ENCODE measurements at places on chromosomes 3 and 15.

- no peak for ATAC-seq
- no peaks in the 10 kb centered on the region for H3K36me3 ChIP-seq
- H3K27ac ChIP-seq, result no peak overlapping the region
- no peak overlapping the region for H3K4me3 ChIP-seq
- peaks cover 65% of the 10 kb centered on the region for H3K27me3 ChIP-seq
These were observed 3.1 kb downstream of the ATP2B2 start for GRCh38 chr3:10502185-10502880.

DNA sequence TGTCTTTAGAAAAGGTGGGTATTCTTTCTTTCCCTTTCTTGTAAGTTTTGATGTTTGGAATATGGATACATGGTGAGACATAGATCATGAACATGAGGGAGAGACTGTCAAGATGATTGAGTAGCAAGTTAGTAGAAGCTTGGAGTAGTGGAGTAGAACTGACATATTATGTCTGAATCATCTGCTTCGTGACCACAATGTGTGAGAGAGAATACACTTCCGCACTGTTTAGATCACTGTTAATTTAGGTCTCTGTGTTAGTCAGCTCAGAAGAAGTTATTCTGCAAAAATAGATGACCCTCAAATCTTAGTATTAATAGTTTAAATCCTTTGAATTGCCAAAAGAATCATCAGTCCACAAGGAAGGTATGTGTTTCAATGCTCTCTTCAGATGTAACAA is 151.0 kb downstream of the OXSM start:
- no peak overlapping the region for H3K4me3 ChIP-seq
- no peaks in the 10 kb centered on the region for H3K36me3 ChIP-seq
- H3K27me3 ChIP-seq, result no peaks in the 10 kb centered on the region

DNA sequence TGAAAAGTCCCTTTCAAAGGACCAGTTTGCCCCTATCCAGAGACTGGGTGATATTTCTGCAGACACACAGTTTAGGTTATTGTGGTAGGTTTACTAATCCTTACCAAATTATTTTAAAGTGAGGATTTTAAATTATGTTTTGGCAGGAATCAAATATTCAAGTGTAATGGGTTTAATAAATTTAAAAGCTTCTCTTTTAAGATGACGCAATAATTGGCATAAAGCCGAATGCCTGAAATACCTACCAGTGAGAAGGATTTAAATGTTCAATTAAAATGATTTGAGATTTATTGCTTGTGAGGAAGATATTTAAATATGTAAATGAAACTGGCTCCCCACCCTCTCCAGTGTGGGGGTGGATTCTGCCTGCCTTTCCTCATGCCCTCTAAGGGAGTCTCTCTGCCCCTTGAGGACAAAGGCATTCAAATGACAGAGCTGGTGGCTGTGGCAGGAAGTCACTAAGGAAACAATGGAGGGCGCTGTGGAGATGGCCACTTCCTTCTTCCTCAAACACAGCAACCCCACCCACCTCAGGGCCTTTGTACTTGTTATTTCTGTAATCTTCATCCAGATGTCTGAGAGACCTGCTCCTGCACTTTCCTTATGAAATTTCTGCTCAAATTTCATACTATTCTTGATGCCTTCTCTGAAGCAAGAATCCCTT is 131.7 kb downstream of the TNIK start:
- H3K27ac ChIP-seq, result peak overlapping the region; percentile 22
- H3K4me3 ChIP-seq, result no peak overlapping the region
- H3K36me3 ChIP-seq, result no peaks in the 10 kb centered on the region
- peaks cover 6% of the 10 kb centered on the region for H3K4me1 ChIP-seq
- no peaks in the 10 kb centered on the region for H3K27me3 ChIP-seq

GRCh38 chr3:113211330-113212149 is at the start of gene BOC:
TSS of gene BOC (plus strand) at chr3:113211557. CDS start at chr3:113249803, 38,246 bp downstream.
- H3K4me3 ChIP-seq, result peak within 1 kb of the TSS; percentile 92
- peaks cover 5% of the 10 kb centered on the region for H3K36me3 ChIP-seq
- H3K27me3 ChIP-seq, result no peaks in the 10 kb centered on the region
- H3K27ac ChIP-seq, result peak within 1 kb of the TSS; percentile 88

DNA sequence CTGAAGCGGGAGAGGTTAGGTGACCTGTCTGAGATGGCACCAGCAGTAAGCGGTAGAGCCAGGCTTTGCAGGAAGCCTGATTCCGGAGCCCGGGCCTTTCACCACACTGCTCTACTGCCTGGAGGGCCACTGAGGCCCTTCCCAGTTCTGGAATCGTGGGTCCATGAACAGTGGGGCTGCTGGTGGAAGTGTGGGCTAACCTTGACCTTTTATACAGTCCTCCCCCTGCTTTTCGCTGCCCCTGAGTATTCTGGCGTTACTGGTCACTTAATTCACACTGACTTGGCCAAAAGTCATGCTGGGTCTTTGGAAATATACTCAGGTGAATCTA is 2.6 kb upstream of the ABTB1 start:
- peaks cover 7% of the 10 kb centered on the region for H3K36me3 ChIP-seq
- peaks cover 13% of the 10 kb centered on the region for H3K4me1 ChIP-seq
- ATAC-seq, result no peak
- H3K27me3 ChIP-seq, result no peaks in the 10 kb centered on the region

DNA sequence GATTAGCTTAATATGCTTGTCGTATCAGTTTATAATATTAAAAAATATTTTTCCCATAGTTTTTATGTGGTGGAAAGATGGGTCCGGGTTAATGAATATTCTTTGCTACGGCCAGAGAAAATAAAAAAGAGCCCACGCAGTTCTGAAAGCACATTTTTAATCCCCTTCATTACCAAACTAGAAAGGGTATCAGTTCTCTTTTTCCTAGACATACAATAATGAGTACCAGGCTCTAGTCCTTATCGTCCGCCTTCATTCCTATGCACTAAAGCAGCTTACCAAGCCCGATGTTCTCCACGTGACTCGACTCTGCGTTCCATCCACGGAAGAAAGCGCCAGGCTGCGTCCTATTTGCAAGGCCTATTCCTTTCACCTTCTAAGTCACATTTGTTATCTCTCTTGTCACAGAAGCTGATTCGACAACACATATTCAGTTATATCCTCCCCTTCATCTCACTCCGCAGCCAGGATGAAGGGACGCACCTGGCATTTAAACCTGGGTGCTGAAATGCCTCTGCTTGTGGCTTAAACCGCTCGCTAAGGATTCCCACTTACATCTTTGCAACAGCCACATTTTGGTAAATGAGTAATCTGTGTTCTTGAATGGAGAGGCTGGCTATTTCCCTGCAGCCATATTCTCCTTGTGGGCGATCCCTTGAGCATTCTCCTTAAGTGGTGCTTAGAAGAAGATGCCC is 257.0 kb downstream of the CD47 start:
- no peak for ATAC-seq
- no peaks in the 10 kb centered on the region for H3K36me3 ChIP-seq
- H3K27ac ChIP-seq, result no peak overlapping the region
- H3K27me3 ChIP-seq, result no peaks in the 10 kb centered on the region

DNA sequence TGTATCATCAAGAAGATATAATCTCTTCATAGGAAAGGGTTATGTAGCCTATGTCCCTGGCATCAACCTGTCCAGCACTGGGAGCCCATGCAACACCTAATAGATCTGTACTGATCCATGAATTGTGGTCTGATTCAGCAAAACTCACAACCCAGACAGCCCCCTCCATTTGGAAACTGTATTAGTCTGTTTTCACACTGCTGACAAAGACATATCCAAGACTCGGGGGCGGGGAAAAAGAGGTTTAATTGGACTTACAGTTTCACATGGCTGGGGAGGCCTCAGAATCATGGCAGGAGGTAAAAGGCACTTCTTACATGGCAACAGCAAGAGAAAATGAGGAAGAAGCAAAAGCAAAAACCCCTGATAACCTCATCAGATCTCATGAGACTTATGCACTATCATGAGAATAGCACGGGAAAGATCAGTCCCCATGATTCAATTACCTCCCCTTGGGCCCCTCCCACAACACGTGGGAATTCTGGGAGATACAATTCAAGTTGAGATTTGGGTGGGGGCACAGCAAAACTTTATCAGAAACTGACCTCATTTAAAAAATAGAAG is 83.3 kb downstream of the TRIM42 start:
- H3K27ac ChIP-seq, result no peak overlapping the region
- peaks cover 2% of the 10 kb centered on the region for H3K27me3 ChIP-seq
- H3K4me3 ChIP-seq, result no peak overlapping the region
- no peaks in the 10 kb centered on the region for H3K4me1 ChIP-seq

GRCh38 chr3:185818267-185818875 is 6.5 kb downstream of the IGF2BP2 start:
- no peaks in the 10 kb centered on the region for H3K36me3 ChIP-seq
- peaks cover 67% of the 10 kb centered on the region for H3K27me3 ChIP-seq

- H3K4me1 ChIP-seq, result no peaks in the 10 kb centered on the region
- no peak overlapping the region for H3K4me3 ChIP-seq
- H3K36me3 ChIP-seq, result no peaks in the 10 kb centered on the region
- H3K27me3 ChIP-seq, result peaks cover 49% of the 10 kb centered on the region
These were observed 7.4 kb upstream of the ANPEP start for GRCh38 chr15:89822026-89822425.

DNA sequence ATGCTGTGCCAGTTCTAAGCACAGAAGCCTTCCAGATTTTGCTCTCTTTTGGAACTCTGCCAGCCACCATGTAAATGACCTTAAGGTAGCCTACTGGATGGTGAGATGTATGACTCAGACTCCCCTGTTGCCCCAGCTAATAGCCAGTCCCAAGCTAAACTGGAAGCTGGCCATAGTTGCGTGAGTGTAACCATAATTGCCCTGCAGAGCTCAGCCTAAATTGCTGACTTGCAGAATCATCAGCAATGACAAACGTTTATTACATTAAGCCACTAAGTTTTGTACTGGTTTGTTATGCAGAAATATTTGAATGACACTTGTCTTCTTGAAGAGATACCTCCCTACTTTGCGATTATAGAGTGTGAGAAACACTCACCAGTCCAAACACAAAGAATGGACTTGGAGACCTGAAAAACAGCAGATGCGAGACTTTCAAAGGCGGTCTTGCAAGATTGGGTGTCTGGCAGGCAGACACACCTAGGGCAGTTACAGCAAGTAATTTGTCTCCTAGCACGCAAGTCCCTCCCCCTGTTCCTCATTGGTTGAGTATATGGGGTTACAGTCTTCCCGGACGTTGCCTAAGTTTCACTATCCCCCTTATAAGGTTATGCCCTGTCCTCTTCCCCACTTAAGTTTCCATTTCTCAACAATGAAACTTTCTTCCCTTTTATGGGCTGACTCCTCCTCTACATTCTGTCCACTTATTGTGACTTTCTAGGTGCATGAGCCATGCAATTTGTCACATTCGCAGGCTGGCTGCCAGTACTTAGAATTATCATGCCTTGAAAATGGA is 83.6 kb upstream of the XCR1 start:
- peak overlapping the region; percentile 4 for H3K27ac ChIP-seq
- peak; percentile 74 for ATAC-seq
- no peaks in the 10 kb centered on the region for H3K4me1 ChIP-seq
- no peaks in the 10 kb centered on the region for H3K36me3 ChIP-seq

DNA sequence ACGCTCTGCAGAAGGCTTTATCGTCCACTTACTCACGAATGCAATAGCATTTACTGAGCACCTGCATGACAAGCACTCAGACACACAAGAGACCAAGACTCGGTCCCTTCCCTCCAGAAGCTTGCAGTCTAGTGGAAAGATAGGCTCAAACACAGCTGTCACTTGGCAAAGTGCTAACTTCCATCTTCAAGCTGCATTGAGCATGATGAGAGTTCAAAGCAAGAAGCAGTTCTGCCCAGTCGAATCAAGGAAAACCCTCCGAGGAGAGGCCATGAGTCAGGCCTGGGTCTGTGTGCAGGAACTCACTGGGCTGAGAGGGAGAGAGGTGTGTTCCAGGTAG is 51.5 kb downstream of the C3orf20 start:
- no peak overlapping the region for H3K4me3 ChIP-seq
- peaks cover 3% of the 10 kb centered on the region for H3K4me1 ChIP-seq
- no peak for ATAC-seq
- H3K27me3 ChIP-seq, result no peaks in the 10 kb centered on the region
- H3K36me3 ChIP-seq, result no peaks in the 10 kb centered on the region

- H3K27me3 ChIP-seq, result no peaks in the 10 kb centered on the region
- no peak overlapping the region for H3K4me3 ChIP-seq
- ATAC-seq, result no peak
- no peak overlapping the region for H3K27ac ChIP-seq
- H3K4me1 ChIP-seq, result peaks cover 5% of the 10 kb centered on the region
These were observed 36.8 kb downstream of the RBMS3 start for GRCh38 chr3:29317659-29318173.

GRCh38 chr3:188082450-188082849 is 71.5 kb upstream of the LPP start:
- no peaks in the 10 kb centered on the region for H3K27me3 ChIP-seq
- ATAC-seq, result no peak
- no peak overlapping the region for H3K27ac ChIP-seq
- no peak overlapping the region for H3K4me3 ChIP-seq
- H3K36me3 ChIP-seq, result no peaks in the 10 kb centered on the region

DNA sequence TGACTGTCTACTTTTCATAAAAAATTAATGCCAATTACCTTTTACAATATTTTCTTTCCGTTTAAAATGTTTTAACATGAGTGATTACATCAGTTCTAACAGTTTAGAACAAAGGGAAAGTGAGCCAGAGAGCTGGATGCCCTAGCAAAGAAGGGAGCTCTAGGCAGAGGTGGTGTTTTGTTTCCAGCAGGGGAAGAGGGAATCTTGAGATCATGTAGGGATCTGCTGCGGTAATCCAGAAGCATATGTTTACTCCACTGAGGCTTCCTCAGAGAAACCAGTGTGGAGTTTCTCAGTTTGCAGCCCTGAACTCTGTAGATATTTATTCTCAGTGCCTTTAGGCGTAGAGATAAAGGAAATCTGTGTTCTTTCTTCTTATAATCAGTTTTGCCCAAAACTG is 399.3 kb downstream of the NLGN1 start:
- no peak overlapping the region for H3K27ac ChIP-seq
- no peak overlapping the region for H3K4me3 ChIP-seq
- no peak for ATAC-seq
- H3K27me3 ChIP-seq, result no peaks in the 10 kb centered on the region

- no peaks in the 10 kb centered on the region for H3K27me3 ChIP-seq
- H3K27ac ChIP-seq, result no peak overlapping the region
- H3K4me3 ChIP-seq, result no peak overlapping the region
- H3K36me3 ChIP-seq, result peaks cover 39% of the 10 kb centered on the region
- H3K4me1 ChIP-seq, result no peaks in the 10 kb centered on the region
These were observed 45.6 kb downstream of the YEATS2 start for GRCh38 chr3:183743231-183743630.

GRCh38 chr3:127770671-127771355 is 51.5 kb downstream of the MGLL start:
- peaks cover 20% of the 10 kb centered on the region for H3K4me1 ChIP-seq
- H3K36me3 ChIP-seq, result no peaks in the 10 kb centered on the region
- no peak for ATAC-seq
- H3K27me3 ChIP-seq, result no peaks in the 10 kb centered on the region

GRCh38 chr15:72970933-72971760 is 81.1 kb upstream of the NEO1 start:
- H3K4me1 ChIP-seq, result no peaks in the 10 kb centered on the region
- H3K4me3 ChIP-seq, result no peak overlapping the region
- peaks cover 4% of the 10 kb centered on the region for H3K27me3 ChIP-seq
- peak overlapping the region; percentile 34 for H3K27ac ChIP-seq
- no peaks in the 10 kb centered on the region for H3K36me3 ChIP-seq
- no peak for ATAC-seq

- H3K27ac ChIP-seq, result no peak overlapping the region
- no peak overlapping the region for H3K4me3 ChIP-seq
- ATAC-seq, result no peak
- no peaks in the 10 kb centered on the region for H3K4me1 ChIP-seq
These were observed 6.8 kb downstream of the GDPGP1 start for GRCh38 chr15:90240856-90241255.

Measured in gastroesophageal sphincter (tissue), 4 donors.